ENCODE measurements at places on chromosomes 11 and 22.

- no peak for DNase-seq
These were observed 390 bp upstream of the FGF3 start for GRCh38 chr11:69819541-69820070.

DNA sequence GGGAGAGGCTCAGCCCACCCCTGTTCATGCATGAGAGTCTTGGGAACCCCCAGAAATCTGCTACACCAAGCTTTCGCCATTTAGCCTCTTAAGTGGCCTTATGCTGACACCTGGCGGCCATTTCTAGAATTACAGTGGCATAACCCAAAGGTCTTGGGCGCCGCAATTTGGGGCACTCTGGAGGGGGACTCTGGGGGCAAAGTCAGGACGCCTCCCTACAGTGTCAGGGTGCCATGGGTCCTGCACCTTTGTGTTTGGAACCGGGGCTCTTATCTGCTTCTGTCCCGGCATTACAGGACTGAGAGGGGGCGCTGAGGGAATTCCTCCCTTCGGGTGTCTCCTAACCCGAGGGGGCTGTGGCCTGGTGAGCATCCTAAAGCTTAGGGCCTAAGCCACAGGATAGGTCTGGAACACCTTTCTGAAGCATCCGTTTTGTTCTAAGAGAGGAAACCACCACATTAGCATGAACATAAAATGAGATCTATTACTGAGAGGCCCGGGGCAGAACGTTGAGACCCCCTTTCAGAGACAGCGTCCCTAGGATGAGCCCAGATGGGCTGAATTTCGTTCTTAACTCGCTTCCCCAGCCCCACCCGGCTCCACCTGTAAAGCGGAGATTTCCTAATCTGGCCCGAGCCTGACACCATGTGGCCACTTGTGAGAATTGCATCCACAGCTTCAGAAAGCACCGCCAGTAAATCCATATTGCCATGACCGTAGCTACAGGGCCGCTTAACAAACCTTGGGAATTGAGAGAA, 9.3 kb downstream of the INS start:
- DNase-seq, result peak; percentile 65

DNA sequence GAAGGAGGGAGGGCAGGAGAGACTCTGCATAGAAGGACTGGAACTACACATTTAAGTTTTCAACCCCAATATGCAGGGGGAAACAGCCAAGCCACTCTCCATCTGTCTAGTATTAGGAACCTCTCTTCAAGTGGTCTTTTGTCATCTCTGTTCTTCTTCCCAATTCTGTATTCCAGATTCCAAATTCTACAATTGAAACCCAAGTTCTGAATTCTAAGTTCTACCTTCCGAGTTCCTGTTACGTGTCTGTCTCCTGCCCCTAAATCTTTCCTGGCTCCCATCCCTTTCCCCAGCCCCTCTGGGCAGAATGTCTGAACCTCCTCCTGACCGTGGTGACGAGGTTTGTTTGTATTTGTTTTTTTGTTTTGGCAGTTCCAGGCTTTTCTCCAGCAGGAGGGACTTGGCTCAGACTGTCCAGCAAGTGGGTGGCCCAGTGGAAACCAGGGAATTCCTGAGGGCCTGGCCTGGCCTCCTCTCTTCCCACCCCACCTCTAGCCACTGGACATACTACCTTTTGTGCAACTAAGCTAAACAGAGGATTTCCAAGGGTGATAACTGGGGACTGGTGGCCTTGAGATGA, 1.6 kb upstream of the THOC5 start:
- DNase-seq, result no peak

GRCh38 chr11:105179542-105180278, 40.1 kb upstream of the CARD18 start:
- DNase-seq, result no peak

DNA sequence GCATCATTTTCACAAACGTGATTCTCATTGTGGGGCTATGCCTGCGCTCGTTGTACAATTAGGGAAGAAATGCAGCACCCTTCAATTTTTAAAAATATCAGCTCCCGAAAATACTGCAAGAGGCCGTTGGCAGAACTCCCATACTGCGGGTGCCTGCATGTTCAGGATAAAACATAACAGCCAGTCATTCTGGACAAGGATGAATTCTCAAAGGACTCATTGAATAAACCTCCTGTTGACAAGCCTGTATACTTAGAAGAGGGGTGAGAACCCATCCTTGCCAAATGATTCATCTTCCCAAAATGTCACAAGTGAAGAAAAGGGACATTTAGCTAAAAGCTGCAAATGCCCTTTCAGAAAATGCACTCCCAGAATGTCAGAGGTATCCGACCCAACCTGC, 141.9 kb downstream of the CSNK2A3 start:
- DNase-seq, result no peak

GRCh38 chr11:130070846-130071200, 1.1 kb downstream of the APLP2 start:
- no peak for DNase-seq

- DNase-seq, result no peak
These were observed 61.9 kb downstream of the ATG16L2 start for GRCh38 chr11:72876147-72876546.

GRCh38 chr11:76700177-76701100, 29.9 kb upstream of the LRRC32 start:
- DNase-seq, result no peak

- no peak for DNase-seq
These were observed 48.8 kb downstream of the ARHGAP32 start for GRCh38 chr11:129143335-129143734.

GRCh38 chr22:33811686-33812085, 108.6 kb downstream of the LARGE1 start:
- DNase-seq, result no peak

DNA sequence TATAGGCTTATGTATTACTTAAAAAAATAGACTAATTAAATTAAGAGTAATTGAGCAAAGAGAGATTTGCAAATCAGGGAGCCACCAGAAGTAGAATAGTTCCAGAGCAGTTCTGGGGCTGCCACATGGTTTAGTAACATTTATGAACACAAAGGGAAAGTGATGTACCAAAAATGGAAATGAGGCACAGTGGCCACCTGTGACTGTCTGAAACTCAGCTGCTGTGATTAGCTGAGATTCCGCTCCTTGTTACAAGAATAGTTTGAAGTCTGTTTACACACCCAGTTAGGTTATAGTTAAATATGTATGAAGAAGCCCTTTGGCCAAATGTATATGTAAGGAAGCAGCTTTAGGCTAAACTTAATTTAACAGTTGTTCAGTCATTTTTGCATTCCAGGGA, 901.5 kb upstream of the CHORDC1 start:
- no peak for DNase-seq

- no peak for DNase-seq
These were observed 46.1 kb upstream of the PHF21B start for GRCh38 chr22:45055936-45056335.

DNA sequence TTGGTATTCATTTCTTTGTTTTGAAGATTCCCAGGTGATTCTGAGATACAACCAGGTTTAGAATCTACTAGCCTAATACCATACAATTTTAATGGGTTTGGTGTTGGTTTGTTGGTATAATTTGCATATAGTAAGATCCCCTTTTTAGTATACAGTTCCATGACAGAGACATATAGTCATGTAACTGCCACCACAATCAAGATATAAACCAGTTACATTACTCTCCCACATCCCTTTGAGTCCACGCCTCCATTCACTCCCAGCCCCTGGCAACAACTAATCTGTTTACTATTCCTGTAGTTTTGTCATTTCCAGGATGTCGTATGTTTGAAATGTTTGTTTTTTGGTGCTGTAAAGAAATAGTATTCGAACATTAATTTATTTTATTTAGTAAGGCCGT, 4.3 kb downstream of the ASRGL1 start:
- DNase-seq, result no peak

DNA sequence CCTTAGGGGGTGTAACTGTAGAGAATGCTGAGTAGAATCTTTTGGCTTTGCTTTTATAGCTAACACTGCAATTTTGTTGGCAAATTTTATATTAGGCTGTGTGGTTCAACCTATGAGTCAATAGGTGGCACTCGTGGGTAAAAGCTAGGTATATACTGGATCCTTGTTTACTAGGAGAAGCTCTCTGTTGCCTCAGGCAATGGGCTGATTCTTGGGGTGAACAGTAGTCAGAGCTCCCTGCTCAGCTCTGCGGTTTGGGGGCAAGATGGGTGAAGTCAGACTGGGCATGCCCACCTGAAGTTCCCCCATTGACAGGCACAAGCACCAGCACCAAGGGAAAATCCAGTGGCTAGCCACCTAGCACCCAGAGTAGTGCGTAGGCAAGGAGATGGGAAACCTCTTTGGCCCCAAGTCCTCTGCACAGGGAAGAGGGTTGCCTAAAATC, 238.7 kb downstream of the FAM181B start:
- DNase-seq, result no peak

DNA sequence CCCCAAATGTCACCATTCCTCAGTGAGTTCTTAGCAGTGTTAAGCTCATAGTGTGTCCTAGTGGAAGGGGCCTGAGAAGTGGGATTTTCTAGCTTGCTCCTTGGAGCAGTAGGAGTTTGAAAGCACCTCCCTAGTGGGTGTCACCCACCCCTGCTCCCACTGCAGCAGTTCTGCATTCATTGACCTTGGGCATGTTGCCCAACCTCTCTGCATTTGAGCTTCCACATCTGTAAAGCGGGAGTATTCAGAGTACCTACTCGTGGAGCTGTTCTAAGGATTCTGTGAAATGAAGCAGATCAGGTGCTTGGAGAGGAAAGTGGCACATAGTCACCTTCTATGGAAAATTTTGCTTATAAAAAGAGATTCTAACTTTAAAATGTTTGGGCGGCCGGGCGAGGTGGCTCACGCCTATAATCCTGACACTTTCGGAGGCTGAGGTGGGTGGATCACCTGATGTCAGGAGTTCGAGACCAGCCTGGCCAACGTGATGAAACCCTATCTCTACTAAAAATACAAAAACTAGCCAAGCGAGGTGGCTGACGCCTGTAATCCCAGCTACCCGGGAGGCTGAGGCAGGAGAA, 16.9 kb downstream of the LMO2 start:
- DNase-seq, result no peak

- DNase-seq, result no peak
These were observed 72.5 kb upstream of the UCP3 start for GRCh38 chr11:74081428-74081827.

Measured in stimulated activated CD4-positive, alpha-beta T cell treated with anti-CD3 and anti-CD28 coated beads, TNF-alpha, amount 100 ng/mL, for 48 hours (primary cell).